Mucosa of gallbladder (tissue), 1 donor: ENCODE measurements at places on chromosomes 13 and 19. TPM values are rescaled to one million over a fixed set of nuclear protein-coding genes. Genes with fewer than 3 reads are reported as not detected.
A peak's percentile ranks its signal among the peaks of the same experiment; 100 is the strongest.

The IFI30 gene
- total RNA-seq: 44.7 TPM

The KLK5 gene
- total RNA-seq: not detected

The APLP1 gene
- 85.6 TPM for total RNA-seq

The UPK1A gene
- total RNA-seq: 0.89 TPM

The CBY2 gene
- total RNA-seq: not detected

The ZNF415 gene
- 13.1 TPM for total RNA-seq

The IL11 gene
- 0.69 TPM for total RNA-seq

DNA sequence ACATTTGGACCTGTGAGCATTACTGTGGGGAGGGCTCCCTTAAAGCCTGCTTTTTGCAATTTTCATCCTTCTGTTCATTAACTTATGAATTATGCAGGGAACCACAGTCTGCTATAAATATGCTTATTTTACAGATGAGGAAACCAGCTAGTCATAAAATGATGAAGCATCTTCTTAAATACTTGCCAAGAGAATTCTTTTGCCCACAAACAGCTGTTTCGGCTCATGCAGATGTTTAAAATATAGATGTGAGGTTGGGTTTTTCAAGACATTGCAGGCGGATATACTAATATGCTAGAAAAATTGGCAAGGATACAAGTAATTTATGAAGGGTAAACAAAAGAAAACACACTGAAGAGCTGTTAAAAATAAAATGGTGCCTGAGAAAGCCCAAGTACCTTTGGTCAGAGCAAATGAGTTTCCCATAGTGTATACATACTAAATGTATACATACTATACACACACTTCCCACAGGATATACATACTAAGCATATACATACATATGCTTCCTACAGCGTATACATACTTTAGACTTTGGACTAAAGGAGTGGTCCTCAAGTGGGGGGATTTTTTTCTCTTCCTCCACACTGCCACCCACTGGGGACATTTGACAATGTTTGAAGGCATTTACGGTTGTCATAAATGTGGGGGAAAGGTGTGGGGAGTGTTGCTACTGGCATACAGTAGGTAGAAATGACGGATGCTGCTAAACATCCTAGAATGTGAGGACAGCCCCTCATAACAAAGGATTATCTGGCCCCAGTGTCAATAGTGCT, 164.9 kb upstream of the CSNK1A1L start:
- DNase-seq: no peak

GRCh38 chr19:18666317-18666716, 17.2 kb upstream of the CRTC1 start:
- DNase-seq: no peak

GRCh38 chr19:33219261-33219815, 6.3 kb downstream of the SLC7A10 start:
- no peak for DNase-seq

- no peak for DNase-seq
Measured at GRCh38 chr19:35167251-35168119, 12.9 kb downstream of the FXYD5 start.

DNA sequence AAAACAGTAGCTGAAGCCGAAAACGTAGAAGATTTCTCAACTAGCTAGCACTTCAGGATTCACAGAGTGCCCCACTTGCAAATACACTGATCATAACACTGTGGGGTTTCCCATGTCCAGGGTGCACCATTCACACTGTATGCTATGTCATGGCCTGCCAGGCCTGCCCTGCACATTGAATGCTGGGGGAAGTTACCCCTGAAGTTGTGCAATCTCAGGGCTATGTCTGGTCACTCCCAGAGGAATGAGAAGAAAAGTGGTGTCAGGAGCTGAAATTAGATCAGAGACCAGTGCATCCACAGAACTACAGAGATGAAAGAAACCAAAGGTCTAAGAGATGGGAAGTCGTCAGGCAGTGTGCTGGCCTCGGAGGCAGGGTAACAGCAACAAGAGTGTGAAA, 196.8 kb downstream of the RAP2A start:
- no peak for DNase-seq

DNA sequence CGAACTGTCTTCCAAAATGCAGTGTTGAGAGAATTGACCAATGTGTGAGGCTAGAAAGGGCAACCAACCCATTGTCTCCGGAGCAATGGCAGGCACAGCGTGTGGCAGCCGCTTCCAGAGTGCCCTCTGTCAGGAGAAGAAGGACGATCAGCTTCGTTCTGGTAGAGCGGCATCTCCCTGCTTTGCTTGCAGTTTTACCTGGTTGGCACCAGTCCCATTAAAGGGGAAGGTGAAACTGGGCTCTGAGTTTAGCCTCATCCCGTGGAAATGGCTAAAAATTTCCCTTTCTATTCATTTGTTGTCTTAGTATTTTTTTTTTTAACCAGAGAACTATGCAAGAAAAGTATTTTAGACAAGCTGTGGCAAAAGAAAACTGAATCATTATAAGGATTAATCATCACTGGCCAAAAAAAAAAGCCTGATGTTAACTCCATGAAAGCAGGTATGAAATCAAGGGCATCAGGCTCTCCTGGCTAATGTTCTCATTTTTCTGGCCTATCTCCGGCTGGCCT, 81.5 kb upstream of the SLC7A1 start:
- peak; percentile 55 for DNase-seq

GRCh38 chr19:32852216-32852615, 17.4 kb downstream of the SLC7A9 start:
- no peak for DNase-seq

DNA sequence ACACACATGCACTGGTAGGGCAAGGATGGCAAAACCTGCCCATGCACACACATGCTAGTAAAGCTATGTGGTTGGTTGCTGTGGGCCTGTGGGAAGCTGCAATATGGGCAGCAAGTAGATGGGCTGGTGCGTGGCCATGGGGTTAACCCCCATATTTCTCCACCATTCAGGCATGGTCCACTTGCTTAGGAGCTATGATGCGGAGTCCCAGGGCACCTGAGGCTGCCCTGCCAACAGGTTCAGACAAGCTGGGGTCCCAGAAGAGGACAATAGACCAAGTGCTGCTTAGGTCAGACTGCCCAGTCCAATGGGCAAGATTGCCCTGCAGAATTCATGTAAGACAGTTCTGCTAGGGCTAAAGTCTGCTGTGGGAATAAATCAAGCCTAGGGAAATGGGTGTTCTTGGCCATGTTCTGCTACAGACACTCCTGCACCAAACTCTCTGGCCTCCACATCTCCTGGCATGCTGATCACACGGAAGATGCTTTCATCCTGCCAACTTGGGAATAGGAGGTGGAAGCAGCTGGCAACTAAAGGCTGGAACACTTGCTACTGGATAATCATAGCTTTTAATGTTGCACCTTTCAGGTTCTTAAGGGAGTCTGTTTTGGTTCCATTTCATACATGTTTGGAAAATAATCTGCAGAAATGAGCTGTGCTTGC, 646.3 kb upstream of the SLITRK1 start:
- DNase-seq: no peak
